Heart left ventricle (tissue), 16 donors: ENCODE measurements at places on chromosomes 11 and 22. TPM values are rescaled to one million over a fixed set of nuclear protein-coding genes. Genes with fewer than 3 reads are reported as not detected.

PISD gene
- total RNA-seq, result 13.4 TPM

KDM4E gene
- total RNA-seq, result not detected

CCDC117 gene
- total RNA-seq, result 8.9 TPM

MN1 gene
- total RNA-seq, result 4.4 TPM

ALG9 gene
- 22.5 TPM for total RNA-seq

MMP3 gene
- total RNA-seq, result not detected

FOLH1 gene
- total RNA-seq, result not detected

GRAP2 gene
- 0.91 TPM for total RNA-seq

TMPRSS13 gene
- total RNA-seq, result 0.34 TPM

OR51B4 gene
- total RNA-seq, result not detected

BIRC3 gene
- total RNA-seq, result 3.5 TPM

POU2AF2 gene
- not detected for total RNA-seq

SDHAF2 gene
- 33.7 TPM for total RNA-seq

ARHGAP8 gene
- not detected for total RNA-seq

OR8A1 gene
- total RNA-seq, result not detected

ACRV1 gene
- total RNA-seq, result not detected

OR5P2 gene
- not detected for total RNA-seq

ALX4 gene
- total RNA-seq, result 0.17 TPM

RHOG gene
- total RNA-seq, result 31.0 TPM

CRYBB3 gene
- not detected for total RNA-seq

MPEG1 gene
- 29.5 TPM for total RNA-seq

THY1 gene
- 57.8 TPM for total RNA-seq

MPZL2 gene
- 8.3 TPM for total RNA-seq

DNA sequence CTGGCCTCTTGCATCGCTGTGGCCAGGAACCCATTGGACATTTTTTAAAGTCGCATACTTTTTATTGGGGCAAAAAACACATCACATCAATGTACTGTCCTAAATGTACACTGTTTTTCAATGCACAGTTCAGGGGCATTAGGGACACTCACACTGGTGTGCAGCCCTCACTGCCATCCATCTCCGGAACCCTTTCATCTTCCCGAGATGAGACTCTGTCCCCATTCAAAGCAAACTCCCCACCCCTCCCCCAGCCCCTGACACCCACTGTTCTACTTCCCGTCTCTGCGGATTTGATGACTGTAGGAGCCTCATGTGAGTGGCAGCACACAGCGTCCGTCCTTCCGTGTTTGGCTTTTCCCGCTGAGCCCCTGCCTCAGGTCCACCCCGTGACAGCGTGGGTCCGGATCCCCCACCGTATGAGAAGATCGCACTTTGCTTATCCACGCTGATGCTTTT, 41.8 kb upstream of the TH start:
- DNase-seq, result peak; percentile 18

GRCh38 chr11:117443266-117444186, 115.9 kb downstream of the CEP164 start:
- peak; percentile 50 for DNase-seq

GRCh38 chr11:73995247-73995646, 12.6 kb upstream of the UCP2 start:
- no peak for DNase-seq

DNA sequence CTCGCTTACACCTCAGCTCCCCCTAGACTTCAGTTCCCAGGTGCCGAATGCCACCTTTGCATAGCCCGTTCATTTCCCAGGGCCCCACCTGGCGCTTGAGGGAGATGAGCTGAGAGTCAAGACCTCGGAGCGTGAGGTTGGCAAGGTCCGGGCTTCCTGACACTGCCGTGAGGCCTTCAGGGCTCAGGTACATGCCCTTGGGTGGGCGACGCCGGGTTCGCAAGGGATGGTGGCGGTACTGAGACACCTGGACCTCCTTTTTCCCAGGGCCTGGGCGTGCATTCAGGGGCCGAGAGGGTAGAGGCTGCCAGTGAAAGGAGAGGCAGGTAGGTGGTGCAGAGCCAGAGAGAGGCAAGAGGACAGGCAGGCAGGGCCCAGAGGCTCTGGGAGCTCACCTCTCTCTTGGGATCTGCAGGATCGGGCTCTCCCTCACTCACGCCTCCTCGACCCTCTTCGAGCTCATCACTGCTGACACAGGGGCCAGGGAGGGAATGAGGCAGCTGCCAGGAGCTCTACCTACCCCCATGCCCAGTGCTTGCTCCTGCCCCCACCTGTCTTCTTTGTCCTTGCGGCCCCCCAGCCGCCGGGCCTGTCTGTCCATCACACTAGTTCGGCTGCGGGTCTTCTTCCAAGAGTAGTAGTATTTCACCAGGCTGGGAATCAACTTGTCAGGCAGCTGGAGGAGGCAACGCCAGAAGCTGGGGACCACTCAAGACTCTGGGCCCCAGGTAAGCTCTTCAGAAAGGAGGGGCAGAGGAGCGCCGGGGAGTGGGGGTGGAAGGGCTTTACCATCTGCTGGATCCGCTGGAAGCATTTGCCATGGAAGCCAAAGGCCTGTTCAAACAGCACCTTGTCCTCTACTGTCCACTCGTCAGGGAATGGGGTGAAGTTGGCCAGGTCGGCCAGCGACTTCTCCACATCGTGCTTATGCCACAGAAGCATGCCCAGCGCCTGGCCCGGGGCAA, 2.8 kb downstream of the RCOR2 start:
- no peak for DNase-seq

DNA sequence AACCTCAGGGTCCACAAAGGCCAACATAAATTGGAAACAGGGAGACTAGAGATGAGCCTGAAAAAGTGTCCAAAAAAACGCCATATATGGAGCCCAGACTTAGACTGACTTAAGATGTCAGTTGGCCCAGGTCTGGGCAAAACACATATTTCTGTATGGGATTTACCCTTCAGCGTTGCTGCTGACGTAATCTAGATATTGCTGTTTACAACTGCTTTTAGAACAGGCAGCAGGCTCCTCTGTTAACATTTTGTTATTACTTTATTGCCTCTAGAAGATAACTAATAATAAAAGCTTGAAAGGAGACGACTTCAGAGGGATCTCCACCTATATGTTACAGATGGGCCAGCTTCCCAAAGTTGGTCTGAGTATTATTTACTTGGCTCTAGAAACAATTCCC, 8.7 kb downstream of the ME3 start:
- no peak for DNase-seq

- DNase-seq, result no peak
Observed at GRCh38 chr22:50317674-50318073, 9.1 kb downstream of the DENND6B start.

DNA sequence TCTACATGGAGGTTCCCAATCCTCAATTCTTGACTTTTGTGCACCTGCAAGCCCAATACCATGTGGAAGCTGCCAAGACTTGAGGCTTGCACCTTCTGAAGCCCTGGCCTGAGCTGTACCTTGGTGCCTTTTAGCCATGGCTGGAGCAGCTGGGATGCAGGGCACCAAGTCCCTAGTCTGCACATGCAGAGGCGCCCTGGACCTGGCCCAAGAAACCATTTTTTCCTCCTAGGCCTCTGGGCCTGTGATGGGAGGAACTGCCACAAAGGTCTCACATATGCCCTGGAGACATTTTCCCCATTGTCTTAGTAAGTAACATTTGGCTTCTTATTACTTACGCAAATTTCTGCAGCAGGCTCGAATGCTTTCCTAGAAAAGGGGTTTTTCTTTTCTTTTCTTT, 431.9 kb upstream of the ANO5 start:
- DNase-seq, result no peak

- no peak for DNase-seq
Observed at GRCh38 chr11:134063991-134064747, 4.7 kb upstream of the JAM3 start.

DNA sequence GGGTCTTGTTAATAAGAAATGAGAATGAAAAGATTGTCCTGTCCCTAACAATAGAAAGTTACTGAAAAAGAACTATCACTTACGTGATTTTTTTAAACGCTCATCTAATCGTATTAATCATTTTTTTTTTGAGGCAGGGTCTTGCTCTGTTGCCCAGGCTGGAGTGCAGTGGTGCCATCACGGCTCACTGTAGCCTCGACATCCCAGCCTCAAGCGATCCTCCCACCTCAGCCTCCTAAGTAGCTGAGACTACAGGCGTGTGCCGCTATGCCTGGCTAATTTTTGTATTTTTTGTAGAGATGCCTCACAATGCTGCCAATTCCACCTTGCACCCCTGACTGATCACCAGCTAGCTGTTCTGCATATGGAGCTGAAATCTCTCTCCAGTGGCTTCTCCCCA, 15.7 kb downstream of the PDGFB start:
- no peak for DNase-seq

GRCh38 chr11:126332221-126332711, 23.2 kb upstream of the ST3GAL4 start:
- DNase-seq, result peak; percentile 65

- DNase-seq, result no peak
Observed at GRCh38 chr11:112085822-112086421, 634 bp downstream of the TIMM8B start.

- DNase-seq, result peak; percentile 60
Observed at GRCh38 chr11:127843483-127844396, 743.6 kb downstream of the ETS1 start.

DNA sequence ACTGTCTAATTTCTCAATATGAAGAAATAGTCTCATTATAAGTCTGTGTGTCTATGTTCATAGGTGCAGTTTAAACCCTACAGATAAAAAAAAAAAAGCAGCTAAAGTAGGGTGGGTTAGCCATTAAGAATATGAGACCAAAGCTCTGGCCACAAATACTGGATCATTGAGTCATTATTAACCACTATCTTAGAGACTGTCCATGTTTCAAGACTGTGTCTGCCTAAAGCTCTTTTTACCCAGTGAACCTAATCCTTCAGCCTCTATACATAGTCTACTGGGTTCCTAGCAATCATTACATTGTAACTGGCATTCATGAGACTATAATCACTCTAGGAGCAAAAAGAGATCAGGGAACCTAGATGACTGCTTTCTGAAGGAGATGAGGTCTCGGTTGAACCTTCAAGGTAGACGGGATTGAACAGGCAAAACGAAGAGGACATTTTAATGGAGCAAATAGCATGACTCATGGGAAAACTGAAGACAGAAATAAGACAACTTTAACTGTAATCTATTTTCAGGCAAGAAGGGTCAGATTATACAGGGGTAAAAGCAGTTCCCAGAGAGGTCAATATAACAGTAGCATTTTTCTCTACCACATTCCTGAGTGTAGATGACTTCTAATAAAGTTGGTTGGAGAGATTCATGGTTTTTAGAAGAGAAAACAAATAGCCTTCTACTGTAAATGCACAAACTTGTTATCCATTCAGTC, 64.0 kb upstream of the FIBIN start:
- DNase-seq, result no peak

GRCh38 chr11:35292279-35292678, 127.1 kb downstream of the SLC1A2 start:
- no peak for DNase-seq

GRCh38 chr11:8810540-8811301, 100.3 kb upstream of the AKIP1 start:
- peak; percentile 86 for DNase-seq

- DNase-seq, result no peak
Observed at GRCh38 chr11:109808569-109808968, 284.6 kb upstream of the ZC3H12C start.

- no peak for DNase-seq
Observed at GRCh38 chr11:33694346-33695050, 6.1 kb downstream of the C11orf91 start.

- peak; percentile 88 for DNase-seq
Observed at GRCh38 chr22:39170825-39171622, 18.5 kb upstream of the CBX7 start.

DNA sequence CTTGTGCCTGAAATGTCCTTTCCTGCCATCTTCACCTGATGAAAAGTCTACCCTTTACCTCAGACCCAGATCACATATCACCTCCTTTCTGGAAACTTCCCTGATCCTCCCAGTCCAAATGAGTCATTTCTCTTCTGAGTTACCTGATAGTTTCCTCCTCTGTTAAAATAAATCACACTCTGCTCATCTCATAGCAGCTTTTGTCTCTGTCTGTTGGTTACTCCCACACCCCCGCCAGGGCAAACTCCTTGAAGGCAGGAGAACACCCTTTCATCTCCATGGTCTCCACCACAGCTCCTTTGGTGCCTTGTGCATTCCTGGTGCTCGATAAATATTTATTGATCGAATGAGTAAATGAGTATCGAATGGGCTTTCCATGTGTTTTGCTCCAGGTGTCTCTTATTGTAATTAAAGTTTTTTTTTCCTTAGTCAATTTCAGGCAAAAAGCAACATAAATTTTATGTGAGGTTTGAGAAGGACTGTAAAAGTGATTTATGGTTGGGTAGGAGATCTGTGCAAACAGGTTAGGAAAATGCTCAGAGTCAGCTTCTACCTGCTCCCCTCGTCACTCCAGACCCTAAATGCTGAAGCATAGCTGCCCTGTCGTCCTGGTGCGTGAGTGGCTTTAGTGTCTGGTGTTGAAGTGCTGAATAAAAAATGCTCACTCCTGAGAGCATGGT, 178.2 kb downstream of the GRIK4 start:
- DNase-seq, result no peak

- DNase-seq, result no peak
Observed at GRCh38 chr11:78783846-78784245, 209.2 kb upstream of the NARS2 start.

DNA sequence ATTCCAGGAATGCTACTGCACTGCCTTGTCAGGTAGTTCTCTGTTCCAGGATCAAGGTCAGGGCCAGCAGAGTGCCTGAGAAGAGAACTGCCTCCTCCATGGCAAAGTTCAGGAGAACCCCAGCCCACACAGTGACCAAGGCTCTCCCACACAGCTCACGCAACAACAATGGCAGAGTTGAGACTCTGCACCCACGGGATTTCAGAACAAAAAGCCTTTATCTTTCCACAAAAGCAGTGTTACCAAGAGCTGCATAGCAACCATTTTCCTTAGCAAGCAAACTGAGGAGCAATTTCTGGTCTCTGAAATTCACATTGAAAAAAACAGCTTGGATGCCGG, 11.1 kb downstream of the PLAAT3 start:
- DNase-seq, result no peak

DNA sequence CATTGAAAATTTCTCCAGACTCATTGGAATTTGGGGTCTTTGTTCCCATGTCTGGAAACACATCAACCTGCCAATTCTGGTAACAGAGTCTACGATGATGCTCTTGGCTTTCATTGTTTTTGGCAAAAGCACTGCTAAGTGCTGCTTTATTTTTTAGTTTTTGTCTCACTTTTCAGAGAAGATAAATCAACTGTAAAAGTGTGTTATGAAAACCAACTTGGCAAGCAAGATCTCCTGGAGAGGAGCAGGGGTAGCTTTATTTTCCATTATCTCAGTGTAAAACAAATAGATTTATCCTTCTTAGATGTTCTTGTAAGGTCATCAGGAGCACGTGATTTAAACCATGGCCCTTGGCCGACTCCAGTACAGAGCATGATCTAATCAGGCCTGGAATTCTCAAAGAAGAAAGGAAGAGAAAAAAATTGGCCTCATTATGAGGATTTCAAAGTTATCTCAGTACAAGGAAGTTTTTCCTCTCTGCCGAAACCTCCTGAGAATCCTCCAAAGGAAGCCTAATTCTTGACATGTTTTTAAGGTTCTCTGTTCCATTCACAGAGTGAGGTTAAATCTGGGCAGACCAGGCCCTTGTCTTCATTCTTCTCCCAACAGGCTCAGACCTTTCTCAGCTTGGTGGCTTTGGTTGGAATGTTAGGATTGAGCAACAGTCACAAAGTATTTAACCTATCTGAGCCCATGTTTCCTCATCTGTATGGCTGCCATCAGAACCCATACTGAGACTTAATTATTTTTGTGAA, 16.4 kb upstream of the PAMR1 start:
- peak; percentile 57 for DNase-seq

- DNase-seq, result no peak
Observed at GRCh38 chr22:46914481-46914880, 152.0 kb downstream of the TBC1D22A start.

- no peak for DNase-seq
Observed at GRCh38 chr11:124930799-124931198, 5.0 kb downstream of the HEPACAM start.
